NCI-H774 (cell line): ENCODE measurements at places on chromosomes 13 and 19.

DNA sequence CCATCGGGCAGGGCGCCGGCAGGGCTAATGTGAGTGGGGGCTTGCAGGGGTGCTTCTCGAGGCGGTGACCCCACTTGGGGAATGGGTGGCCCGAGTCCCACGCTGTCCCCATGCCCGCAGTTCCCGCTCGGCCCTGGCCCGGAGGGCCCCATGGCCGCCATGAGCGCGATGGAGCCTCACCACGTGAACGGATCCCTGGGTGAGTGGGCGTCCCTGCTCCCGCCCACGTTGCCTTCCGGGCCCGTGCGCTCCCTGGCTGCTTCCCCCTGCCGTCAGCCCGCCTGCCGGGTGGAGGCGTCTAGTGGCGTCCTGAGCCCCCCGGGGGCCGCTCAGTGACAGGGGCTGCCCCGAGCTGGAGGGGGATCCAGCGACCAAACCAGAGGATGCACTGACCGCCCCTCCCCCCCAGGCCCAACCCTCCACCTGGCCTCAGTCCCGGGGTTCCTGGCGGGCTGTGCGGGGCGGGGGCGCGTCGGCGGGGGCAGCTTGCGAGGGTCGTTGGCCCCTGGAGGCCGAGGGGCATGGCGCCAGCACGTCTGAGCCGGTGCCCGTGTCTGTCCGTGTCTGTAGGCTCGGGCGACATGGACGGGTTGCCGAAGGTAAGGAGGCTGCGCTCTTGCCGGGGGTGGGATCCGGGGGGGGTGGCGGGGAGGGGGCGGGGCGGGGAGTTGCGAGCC lies 4.8 kb downstream of the ISYNA1 start:
- no peak for DNase-seq

- DNase-seq: no peak
These were observed 7.3 kb upstream of the F7 start for GRCh38 chr13:113098162-113098732.

DNA sequence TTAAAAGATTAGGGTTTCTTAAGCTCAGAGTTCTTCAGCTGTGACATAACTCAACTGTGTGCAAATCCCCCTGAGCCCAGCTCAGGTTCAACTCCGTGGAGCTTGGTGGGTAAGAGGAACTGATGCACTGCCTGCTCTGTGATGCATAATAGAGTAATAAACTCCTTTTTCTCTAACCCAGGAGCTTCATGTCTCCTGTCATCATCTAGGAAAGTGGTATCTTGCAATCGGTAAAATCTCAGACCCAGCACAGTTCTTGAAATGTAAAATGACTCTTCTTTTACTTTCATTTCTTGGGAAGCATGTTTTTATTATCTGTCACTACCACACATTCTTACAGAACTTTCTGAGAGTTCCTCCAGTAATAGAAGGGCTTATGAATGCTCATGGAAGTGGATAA lies 123.8 kb upstream of the PCDH9 start:
- DNase-seq: no peak

DNA sequence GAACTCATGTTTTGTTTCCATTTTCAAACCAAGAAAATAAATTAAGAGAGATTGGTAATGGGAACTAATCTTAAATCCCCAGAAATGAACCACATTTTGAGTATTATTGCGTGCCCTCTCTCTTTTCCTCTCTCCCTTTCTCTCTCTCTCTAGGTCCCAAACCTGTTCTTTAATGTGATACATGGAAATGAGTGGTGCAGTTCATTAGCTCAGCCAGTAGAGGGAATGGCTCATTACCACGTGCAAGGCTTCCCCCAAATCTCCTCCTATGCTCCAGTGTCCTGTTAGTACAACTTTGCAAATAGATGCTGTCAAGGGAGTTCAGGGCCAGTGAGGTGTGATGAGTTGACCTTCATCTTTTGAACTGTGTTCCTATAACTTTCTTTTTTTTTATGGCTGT lies 178.4 kb downstream of the FGF9 start:
- DNase-seq: no peak

DNA sequence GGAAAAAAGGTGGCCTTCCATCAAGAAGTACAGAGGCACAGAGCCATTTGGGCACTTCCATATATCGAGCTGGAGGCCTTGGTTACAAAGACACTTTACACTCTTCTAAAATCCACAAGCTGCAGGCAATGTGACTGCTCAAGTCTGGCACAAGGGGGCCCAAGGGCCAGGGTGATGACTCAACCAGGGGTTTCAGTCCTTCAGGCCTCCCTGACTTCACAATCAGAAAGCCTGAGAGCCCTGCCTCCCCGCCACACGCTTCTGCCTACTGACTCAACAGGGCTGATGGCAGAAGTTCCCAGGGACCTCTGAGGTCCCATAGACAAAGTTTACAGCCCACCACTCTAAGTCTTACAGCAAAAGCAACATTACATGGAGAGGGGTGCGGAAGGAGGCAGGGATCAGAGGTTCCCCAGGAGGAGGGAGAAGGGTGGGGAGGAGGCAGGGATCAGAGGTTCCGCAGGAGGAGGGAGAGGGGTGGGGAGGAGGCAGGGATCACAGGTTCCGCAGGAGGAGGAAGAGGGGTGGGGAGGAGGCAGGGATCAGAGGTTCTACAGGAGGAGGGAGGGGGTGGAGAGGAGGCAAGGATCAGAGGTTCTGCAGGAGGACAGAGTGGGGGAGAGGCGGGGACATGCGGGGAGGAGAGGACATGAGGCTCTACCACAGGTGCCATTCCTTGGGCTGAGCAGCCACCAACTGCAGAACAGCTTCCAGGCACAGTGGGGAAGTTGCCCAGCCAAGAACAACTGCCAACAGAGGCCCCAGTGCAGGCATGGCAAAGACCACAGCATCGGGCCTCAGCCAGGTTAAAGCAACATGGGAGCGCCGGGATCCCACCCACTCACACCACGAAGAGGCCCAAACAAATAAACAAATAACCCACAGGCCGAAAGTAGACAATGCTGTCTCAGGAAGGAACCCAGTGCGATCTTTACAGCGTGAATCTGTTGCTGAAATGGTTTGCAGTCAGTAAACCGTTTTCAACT lies 52.0 kb downstream of the SLC7A1 start:
- no peak for DNase-seq

- no peak for DNase-seq
These were observed 32.5 kb downstream of the DLEU7 start for GRCh38 chr13:50810998-50811397.

DNA sequence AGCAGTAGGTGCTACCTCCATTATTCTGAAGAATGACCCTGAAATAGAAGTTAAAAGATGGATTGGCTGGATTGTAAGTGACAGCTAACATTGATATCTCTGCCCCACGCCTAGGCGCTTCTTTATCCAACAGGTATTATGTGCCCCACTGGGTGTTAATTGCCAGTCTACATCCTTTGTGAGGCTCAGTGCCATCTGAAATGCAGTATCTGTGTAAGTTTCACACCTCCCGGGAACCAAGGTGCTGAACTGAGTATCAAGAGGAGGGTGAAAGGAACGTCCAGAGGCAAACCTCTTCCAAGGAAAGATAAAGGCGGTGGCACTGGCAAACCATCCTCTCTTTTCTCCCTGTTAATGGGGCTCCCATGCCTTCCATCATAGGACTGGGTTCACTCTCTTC lies 181.1 kb upstream of the UBL3 start:
- no peak for DNase-seq
